ENCODE measurements at places on chromosomes 4 and X.

- DNase-seq, result no peak
Observed at GRCh38 chr4:10054571-10055041, 33.3 kb upstream of the SLC2A9 start.

DNA sequence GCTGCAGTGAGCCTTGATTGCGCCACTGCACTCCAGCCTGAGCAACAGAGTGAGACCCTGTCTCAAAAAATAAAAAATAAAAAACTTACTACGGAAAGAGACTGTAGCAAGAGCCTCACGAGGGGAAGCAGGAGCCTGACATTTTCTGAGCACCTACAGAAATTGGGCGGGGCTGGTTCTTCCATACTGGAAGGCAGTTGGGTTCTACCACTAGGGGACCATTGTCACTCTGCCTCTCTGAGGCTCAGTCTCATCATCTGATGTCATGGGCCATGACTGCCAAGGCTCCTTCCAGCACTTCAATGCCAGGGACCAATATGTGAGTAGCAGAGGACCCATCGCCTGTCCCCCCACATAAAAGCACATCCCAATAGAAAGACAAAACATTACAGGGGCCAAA, 8.2 kb downstream of the SH3KBP1 start:
- DNase-seq, result no peak

DNA sequence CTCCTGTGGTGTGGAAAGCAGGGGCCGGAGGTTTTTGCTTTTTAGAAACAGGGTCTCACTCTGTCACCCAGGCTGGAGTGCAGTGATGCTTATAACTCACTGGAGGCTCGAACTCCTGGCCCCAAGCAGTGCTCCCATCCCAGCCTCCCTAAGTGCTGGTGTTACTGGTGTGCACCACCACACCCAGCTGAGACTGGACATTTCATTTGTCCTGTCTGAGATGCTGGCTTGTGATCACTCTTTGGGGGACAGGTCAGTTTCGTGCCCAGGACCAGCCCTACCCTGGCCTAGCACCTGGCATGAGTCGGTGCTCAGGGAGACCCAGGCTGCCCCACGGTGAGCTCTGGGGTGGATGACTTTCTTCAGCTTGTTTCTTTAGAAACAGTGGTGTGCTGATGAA, 11.3 kb downstream of the PSAPL1 start:
- no peak for DNase-seq

- no peak for DNase-seq
Observed at GRCh38 chrX:55220119-55220794, at the start of gene PAGE5. Gene PAGE5 (plus strand): TSS chrX:55220346. CDS start chrX:55221383, 1,037 bp downstream.

GRCh38 chr4:148434075-148434773, 8.0 kb downstream of the NR3C2 start:
- DNase-seq, result no peak

- no peak for DNase-seq
Observed at GRCh38 chr4:184274286-184274951, 56.7 kb upstream of the ENPP6 start.

GRCh38 chr4:98712607-98713006, 54.2 kb upstream of the TSPAN5 start:
- DNase-seq, result no peak

- no peak for DNase-seq
Observed at GRCh38 chr4:15811703-15812337, 33.7 kb downstream of the CD38 start.

DNA sequence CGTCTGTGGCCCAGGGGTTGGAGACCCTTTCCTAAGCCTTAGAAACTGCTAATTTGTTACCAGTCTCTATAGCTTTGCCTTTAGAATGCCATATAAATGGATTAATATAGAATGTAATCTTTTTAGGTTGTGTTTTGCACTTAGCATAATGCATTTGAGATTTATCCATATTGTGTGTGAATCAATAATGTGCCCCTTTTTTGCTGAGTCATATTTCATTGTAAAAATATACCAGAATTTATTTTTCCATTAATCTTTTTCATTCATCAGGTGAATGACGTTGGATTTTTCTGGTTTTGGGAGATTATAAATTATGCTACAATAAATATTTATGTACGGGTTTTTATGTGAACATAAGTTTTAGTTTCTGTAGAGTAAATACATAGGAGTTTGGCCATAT, 478.8 kb upstream of the MAGEB18 start:
- no peak for DNase-seq

- no peak for DNase-seq
Observed at GRCh38 chrX:84666086-84666485, 163.8 kb upstream of the HDX start.

DNA sequence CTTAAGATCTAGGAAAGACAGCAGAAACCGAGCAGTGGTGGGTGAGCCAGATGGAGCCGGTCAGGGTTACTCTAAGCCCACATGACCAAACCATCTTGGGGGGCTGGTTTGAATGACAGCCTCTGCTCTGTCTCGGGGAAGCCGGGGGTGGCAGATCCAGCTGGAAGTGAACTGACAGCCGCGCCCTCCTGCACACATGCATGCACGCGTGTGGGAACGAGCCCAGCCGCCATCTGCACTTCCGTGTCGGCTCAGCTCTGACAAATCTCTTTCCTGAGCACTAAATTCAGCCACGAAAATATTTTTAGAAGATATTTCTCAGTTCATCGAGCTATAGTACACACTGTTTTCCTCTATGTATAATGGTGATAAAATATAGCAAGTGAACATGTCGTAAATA, 115.5 kb downstream of the DCTD start:
- DNase-seq, result no peak

GRCh38 chr4:174005422-174005821, 278.0 kb downstream of the FBXO8 start:
- DNase-seq, result peak; percentile 9

- DNase-seq, result no peak
Observed at GRCh38 chrX:46477435-46477834, 67.8 kb downstream of the ZNF674 start.

DNA sequence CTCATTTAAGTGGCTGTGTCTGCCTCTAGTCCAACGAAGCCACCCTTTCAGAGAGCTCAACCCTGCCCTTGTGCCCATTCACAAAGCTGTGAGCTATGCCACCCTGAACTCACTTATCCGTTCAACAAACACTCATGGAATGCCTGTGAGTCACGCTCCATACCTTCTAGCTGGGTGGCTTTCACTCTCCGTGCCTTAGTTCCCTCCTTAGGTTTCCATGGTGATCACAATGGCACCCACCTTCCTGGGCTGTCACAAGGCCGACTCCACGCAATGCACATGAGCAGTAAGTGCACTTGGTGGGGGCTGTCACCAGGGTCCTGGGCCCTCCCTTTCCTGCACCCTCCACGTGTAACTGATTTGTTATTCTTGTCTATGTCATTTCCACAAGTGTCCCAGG, 37.2 kb upstream of the PPP2R2C start:
- no peak for DNase-seq

GRCh38 chr4:170853422-170854021, 763.8 kb upstream of the AADAT start:
- DNase-seq, result peak; percentile 62

Measured in HEK293T (cell line).